Small intestine (tissue), 16 donors: ENCODE measurements at places on chromosomes 5 and 9. TPM values are rescaled to one million over a fixed set of nuclear protein-coding genes. Genes with fewer than 3 reads are reported as not detected.

DNA sequence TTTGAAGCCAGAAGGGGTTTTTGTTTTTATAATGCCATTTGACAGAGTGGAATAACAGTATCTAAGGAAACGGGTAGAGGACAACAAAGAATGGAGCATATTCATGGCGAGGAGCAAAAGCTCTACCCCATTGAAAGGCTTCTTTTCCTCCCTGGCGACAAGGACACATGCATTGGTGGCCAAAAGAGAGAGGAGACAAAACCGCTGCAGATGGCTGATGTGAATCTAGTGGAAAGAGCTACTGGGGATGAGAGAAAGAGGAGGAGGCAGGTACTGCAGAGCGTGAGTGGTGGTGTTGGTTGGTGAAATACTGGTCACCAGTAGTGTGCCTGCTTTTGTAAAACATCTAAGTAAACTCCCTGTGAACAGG is 491 bp downstream of the APC start:
- DNase-seq: no peak

- DNase-seq: no peak
Measured at GRCh38 chr9:79613145-79613544, 41.4 kb downstream of the TLE4 start.

DNA sequence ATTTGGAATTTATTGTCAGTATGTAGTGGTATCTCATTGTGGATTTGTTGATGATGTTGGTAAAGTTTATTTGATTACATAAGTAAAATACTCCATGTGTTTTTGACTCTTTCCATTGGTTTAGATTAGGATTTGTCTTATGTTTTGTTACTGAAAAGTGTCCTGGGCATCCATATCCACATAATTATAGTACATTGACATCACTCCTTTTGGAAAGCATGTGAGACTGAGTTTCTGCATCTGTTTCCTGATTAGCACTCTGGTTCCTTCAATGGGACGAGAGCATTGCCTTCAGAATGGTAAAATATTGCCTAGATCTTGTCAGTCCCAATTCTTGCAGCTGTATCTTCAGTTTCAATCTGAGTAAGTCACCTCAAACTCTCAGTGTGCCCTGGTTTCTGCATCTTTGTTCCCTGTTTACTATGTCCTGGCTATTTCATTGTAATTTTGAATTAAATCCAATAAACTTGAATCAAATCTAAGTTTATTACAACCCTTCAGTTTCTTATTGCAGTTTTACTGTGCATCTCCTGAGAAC is 128.1 kb downstream of the FBXO38 start:
- no peak for DNase-seq

- DNase-seq: no peak
Measured at GRCh38 chr5:111976705-111977435, 219.9 kb upstream of the NREP start.

GRCh38 chr5:157582731-157583620 is 7.4 kb upstream of the ADAM19 start:
- no peak for DNase-seq

Gene ADAMTS16
- polyA plus RNA-seq: not detected

Gene GBA2
- 106 TPM for polyA plus RNA-seq

Gene SPDL1
- 2.2 TPM for polyA plus RNA-seq
